ENCODE measurements at places on chromosomes 11 and 22.

DNA sequence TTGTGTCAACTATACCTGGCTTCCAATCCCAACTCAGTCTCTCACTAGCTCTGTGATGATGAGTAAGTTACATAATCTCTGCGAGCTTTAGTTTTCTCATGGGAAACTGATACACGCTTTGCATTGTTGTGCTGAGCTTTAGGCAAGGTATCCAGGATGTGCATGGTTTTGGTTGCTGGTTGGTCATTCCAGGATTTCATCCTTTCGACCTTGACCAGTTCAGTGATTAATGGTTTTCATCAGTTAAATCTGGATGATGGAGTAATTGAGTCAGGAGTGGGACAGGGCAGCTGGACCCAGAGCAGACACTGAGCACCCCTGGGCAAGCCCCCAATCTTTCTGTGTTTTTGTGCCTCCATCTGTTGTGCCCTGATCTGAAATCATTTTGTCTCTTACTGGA, 417.3 kb upstream of the CADM1 start:
- DNase-seq: no peak

GRCh38 chr11:114346709-114347141, 50.5 kb downstream of the NNMT start:
- DNase-seq: no peak

DNA sequence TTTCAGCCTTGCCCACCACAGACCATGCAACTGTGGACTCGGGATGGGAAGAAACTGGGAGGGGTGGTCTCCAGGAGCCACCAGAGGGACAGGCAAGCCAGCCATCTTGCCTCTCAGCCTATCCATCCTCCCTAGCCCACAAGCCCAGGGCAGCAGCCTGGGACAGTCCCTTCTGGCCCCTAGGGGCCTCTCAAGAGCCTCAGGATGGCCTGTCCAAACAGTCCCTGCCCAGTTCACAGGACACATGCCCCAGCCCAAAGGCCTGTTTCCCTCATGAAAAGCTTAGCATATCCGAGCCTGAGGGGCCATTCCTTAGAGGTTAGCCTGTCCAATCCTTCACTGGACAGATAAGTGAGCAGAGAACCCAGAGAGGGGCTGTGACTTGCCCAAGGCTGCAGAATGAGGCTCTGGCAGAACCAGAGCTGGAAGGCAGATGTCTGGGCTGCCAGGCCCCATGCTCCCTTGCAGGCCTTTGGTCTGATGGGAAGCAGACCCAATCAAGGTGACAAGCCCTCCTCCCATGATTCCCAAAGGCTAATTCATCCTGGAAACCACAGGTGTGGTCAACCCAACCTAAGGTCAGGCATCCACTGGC, 28.2 kb downstream of the LRRC10B start:
- DNase-seq: no peak

DNA sequence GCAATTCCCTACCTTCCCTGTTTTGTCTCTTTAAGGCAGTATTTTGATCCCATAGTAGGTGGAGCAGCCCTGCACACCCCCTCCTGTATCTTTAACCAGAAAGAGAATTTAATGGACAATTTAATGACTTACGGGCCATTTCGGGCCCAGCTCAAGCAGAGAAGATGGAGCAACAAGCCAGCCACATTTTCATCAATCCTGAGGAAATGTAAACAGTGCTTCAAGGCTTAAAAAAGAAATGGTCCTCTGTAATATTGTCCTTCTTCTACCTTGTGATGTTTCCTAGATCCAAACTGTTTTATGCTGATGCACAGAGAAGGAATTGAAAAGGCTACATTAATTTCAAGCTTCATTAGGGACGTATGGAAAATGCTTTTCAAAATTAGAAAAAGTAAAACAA, 88.6 kb downstream of the MTMR3 start:
- DNase-seq: no peak

- no peak for DNase-seq
These were observed 8.0 kb downstream of the MYH9 start for GRCh38 chr22:36379593-36380361.

DNA sequence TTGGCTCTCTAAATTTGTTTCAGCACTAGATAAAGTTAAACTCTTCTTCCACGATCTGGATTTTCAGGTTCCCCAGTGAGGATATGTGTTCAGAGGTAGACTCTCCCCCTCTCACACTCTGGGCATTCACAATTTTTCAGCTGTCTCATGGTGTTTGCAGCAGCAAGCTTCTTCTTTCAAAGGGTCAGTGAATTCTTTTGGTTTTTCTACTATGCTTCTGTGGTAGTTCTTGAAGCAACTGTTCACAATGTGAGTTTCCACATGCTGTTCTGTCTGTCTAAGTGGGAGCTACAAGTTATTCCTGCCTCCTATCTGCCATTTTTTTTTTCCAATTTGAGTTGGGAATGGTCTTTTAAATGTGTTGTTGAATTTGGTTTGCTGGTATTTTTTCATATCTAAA, 25.4 kb downstream of the CNTF start:
- no peak for DNase-seq

DNA sequence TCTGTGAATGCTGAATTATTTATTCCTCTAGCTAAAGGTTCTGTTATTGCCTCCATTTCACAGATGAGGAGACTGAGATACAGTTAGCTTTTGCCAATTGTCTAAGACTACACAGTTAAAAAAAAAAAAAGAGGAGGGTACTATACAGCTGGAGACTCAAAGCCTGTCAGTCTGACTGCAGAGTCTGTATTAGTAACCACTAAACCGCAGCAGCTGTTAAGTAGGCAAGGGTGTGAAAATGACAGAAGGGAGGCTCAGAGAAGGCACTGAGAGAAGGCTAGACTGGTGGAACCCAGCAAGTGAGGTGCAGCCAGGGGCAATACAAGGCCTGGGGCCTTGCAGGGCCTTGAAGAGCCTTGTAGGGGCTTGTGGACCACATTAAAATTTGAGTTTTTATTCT, 181.2 kb downstream of the CSNK2A3 start:
- no peak for DNase-seq

- DNase-seq: no peak
These were observed 43.4 kb upstream of the MICAL2 start for GRCh38 chr11:12066799-12067508.

GRCh38 chr11:66006891-66007176, 4.5 kb downstream of the BANF1 start:
- DNase-seq: no peak

GRCh38 chr22:37185646-37186227, 2.3 kb downstream of the C1QTNF6 start:
- DNase-seq: no peak

- no peak for DNase-seq
These were observed 1.4 kb downstream of the SLC35C1 start for GRCh38 chr11:45806072-45806933.

- no peak for DNase-seq
These were observed 47.3 kb upstream of the SYN3 start for GRCh38 chr22:33105501-33105911.

- DNase-seq: no peak
These were observed 57.1 kb upstream of the OLFML1 start for GRCh38 chr11:7428196-7428595.

DNA sequence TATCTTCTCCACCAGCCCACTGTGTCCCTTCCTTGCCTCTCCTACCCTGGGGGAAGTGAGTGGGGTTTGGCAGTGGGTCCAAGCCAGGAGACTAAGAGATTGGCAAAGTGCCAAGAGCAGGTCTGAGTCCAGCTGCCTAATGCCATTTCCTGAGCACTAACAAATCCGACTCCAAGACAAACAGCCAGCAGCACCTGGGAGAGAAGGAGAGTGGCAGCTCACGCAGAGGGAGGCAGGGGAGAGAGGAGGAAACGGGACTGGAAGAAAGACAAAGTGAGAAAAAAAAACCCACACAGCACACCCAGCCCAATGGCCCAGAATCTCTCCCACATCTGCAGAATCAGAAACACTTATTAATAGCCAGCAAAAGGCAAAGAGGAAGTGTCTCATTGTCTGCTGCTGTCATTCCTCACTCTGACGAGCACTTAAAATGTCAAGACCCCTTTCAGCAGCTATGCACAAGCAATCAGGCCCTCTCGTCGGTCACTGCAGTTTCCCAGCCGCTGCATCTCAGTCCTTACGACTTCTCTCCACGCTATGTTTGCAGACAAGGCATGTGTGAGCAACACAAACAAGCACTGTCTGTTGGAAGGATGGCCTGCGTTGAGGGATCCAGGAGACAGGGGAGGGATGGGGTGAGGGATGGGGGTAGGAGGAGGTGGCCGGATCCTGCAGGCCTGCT, 558.4 kb upstream of the CADM1 start:
- no peak for DNase-seq

DNA sequence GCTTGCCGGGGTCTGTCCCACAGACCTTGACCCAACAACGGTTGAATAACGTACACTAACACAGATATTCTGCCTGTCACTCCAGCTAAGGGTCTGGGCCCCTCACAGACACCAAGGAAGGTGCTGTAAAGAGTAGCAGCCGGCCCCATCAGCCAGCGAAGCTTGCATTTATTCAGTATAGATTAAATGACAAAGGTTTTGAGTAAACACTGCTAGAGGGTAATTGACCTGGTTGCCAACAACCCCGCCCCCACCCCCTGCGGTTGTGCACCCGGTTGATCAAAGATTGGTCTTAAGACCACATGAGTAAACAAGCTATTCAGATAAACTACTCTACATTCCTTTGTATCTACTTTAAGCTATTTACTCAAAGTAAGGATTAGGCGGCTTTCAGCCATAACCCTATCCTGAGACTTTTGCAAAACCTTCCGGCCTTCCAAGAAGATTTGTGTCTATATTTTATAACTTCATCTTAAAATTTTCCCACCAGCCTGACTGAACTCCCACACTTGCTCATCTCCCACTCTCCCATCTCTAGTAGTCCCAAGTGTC, 4.8 kb upstream of the CKAP5 start:
- DNase-seq: no peak

GRCh38 chr11:47466701-47467250, 17.8 kb upstream of the RAPSN start:
- DNase-seq: peak; percentile 19

Data from T1000 (cell line).